ENCODE measurements at places on chromosomes 13 and 19.

DNA sequence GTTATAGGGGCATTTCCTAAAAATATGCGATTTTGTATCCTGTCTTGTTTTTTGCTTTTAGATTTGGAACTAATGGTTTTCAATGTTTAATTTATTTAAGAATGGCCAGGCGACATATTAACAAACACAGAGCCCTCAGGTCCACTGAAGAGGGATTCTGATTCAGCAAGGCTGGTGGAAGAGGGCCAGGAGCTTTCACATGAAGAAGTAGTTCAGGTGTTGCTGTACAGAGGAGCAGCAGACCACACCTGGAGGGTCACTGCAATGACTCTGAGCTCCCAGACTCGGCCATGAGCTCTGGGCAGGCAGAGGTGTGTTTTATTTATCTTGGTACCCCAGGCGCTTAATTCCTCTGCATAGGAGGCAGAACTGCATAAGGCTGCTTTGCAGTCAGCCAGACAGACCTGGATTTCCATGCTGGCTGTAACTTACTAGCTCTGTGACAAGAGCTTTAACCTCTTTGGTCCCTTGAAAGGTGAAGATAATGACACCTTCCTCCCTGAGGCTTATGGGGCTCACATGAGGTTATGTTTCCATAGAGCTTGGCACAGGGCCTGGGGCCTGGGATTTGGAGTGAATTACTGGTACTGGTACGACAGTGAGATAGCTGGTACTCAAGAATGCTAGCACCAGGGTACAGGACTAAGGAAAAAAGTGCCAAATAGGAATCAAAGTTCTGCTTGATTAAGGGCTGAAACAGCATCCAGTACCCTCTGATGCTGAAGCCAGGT lies 184.7 kb downstream of the OXGR1 start:
- no peak for DNase-seq

GRCh38 chr13:99959540-99960230 lies 11.9 kb downstream of the ZIC5 start:
- DNase-seq: no peak

DNA sequence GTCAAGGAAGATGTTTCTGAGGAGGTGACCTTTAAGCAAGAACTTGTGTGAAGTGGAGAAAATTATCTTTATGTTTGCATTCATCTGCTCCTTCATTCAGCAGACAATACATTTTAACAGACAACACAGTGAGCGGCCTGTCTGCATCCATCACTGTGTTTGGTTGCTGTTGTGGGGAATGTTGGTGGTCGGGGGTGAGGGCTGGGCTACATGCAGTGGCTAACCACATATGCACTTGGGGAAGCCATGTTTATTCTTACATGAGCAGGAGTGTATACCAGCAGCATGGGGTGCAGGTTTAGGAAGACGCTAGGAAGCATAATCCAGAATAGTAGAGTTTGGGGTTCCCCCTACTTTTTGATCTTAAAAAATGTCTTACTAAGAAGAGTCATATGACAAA lies 66.4 kb downstream of the DHRS12 start:
- no peak for DNase-seq

GRCh38 chr19:15516363-15516762 lies 8.0 kb downstream of the CYP4F22 start:
- no peak for DNase-seq

DNA sequence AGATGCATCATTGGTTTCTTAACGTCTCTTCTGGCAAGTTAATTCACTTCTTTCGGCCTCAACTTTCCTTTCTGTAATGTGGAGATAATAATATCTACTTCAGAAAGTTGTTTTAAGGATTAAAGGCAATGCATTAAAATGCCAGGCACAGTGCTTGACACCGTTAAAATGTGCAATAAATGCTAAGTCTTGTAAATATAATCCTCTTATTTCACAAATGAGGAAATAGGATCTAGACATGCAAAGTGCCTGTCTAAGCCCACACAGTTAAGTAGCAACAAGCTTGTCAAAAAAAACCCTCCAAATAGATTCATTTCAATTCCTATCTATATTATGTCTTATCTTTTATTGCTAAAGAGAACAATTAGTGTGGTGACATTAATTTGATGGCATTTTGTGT lies 86.4 kb upstream of the TSC22D1 start:
- DNase-seq: no peak

DNA sequence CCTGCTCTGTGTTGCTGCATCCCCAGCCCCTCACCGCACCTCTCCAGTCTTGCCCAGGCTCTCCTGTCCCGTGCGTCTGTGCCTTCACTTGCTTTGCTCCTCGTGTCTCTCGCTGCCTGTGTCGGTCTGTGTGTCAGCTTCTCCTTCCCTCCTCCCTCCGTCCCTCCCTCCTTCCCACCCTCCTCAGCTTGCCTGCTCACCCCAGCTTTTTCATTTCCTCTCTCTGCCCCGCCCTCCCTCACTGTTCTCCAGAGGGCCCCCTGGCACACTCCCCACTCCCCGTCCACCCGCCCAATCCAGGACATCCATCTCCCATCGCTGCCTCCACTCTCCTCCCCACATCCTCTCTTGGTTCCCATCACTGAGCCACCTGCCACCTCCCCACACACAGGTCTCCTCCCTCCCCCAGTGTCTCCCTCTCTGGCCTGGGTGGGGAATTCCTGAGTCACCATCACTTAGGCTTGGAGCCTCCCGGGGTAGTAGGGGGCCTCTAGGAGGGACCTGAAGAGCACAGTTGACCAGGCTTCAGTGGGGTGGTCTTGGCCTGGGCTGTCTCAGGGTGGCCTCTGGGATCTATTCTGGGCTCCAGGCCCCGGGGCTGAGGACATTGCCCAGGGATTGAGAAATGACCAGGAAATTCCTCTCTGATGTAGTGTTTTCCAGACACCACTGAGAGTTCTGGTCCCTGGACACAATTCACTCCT lies at the start of gene PTGIR:
PTGIR (minus strand) TSS at position 132 of the 704 bp plus-strand sequence. CDS start 864 bp downstream, outside the sequence.
- DNase-seq: no peak

- DNase-seq: no peak
Measured at GRCh38 chr13:112779856-112780604, 90.2 kb downstream of the ATP11A start.

DNA sequence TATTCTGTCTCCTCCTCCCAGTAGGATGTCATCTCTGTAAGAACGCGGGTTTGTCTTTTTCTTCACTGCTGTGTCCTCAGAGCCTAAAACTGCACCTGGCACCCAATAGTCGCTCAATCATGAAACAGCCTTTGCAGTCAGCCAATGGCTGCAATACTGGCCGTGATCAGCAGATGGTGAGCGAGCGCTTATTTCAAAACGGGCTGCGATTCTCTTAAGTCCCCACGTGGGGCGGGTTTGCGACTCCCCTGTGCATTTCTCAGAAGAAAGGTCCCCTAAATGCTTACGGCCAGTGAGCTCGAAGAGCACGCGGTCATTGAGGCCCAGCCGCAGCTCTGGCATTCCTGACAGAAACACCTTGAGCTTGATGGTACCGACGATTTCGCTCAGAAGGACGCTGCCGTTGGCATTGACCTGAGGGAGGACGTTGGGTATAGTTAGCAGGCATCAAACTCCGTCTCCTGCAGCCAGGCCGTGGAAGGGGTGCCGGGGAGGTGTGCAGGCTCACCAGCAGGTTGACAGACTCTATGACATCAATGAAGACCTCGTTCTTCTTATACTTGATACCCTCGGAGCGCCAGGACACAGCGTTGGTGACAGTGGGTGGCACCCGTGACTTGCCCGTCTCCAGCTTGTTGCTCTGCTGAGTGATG lies 6.0 kb downstream of the AP1M2 start:
- peak; percentile 91 for DNase-seq

- DNase-seq: peak; percentile 43
Measured at GRCh38 chr19:10762656-10763055, 44.8 kb downstream of the DNM2 start.

DNA sequence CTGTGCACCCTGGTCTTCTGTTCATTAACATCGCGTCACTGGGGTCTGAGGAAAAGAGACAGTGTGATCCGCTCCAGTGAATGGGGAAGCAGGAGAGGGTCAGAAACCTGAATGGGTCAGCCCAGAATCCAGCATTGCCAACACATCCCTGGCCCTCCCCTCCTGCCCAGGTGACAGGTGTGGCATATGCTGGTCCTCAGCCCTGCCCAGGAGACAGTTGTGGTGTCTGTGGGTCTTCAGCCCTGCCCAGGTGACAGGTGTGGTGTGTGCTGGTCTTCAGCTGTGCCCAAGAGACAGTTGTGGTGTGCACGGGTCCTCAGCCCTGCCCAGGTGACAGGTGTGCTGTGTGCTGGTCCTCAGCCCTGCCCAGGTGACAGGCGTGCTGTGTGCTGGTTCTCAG lies 8.0 kb downstream of the TFDP1 start:
- DNase-seq: no peak

DNA sequence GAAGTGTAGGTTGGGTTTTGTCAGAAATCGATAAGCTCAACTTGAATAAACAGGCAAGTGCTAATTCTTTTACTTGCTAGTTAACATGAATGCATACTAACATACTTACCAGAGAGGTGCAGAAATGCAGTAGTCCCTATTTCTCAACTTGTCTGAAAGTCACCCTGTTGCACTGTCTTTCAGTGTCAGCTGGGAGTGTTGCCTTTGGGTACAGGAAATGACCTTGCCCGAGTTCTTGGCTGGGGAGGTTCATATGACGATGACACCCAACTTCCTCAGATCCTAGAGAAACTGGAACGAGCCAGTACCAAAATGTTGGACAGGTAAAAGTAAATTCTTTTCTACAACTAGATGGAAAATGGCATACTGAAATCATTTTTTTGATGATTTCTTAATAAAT lies 103.5 kb upstream of the AKAP11 start:
- no peak for DNase-seq

GRCh38 chr13:34176633-34177032 lies 358.7 kb downstream of the RFC3 start:
- no peak for DNase-seq

- peak; percentile 34 for DNase-seq
Measured at GRCh38 chr19:42596391-42597072, 1.8 kb upstream of the CEACAM8 start.

- no peak for DNase-seq
Measured at GRCh38 chr19:15398501-15399233, 19.1 kb upstream of the AKAP8 start.

GRCh38 chr13:78334059-78334458 lies 269.3 kb downstream of the POU4F1 start:
- no peak for DNase-seq

GRCh38 chr19:1261798-1262622 lies 7.1 kb upstream of the CIRBP start:
- peak; percentile 35 for DNase-seq
